ENCODE measurements at places on chromosomes 4 and X.

GRCh38 chr4:43356786-43357185 lies 464.3 kb downstream of the GRXCR1 start:
- DNase-seq, result no peak

GRCh38 chrX:70124678-70125077 lies 8.6 kb upstream of the IGBP1 start:
- no peak for DNase-seq

GRCh38 chr4:118758293-118758692 lies 73.1 kb downstream of the METTL14 start:
- no peak for DNase-seq

- DNase-seq, result no peak
Measured at GRCh38 chr4:3384771-3385710, 56.7 kb upstream of the HGFAC start.

- DNase-seq, result no peak
Measured at GRCh38 chrX:139967300-139967699, 2.0 kb upstream of the CXorf66 start.

DNA sequence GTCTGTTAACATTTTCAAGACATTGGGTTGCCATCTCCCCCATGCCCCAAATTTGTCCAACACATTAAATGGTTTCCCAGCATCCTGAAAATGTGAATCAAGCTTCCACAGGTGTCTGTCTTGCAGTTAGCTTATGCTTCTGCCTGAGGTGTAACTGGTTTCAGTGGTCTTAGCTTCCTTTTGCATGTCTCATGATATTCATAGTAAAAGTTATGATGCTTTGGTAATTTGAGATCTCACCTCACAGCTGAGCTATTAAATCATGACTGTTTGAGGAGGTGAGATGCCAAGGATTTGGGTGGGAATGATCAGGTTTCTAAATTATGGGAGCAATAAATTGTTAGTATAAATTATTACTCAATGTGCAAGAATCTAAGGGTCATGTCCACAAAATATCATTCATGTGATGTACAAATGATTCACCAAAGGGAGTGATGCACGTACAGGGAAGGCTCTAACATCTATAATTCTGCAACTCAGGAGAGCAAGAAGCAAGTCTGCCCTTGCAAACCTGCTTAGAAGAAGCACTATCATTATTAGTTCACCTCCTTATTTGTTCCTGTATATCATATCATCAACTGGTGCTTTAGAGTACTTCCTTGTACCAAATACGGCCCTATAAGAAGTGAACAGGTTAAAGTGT lies 17.1 kb upstream of the RAI2 start:
- no peak for DNase-seq

- no peak for DNase-seq
Measured at GRCh38 chr4:55336138-55337034, 9.7 kb upstream of the SRD5A3 start.

GRCh38 chrX:131901546-131901945 lies 121.6 kb upstream of the STK26 start:
- DNase-seq, result no peak

- DNase-seq, result no peak
Measured at GRCh38 chrX:48924270-48924669, 5.4 kb upstream of the PIM2 start.

GRCh38 chr4:23932901-23933308 lies 43.1 kb upstream of the PPARGC1A start:
- DNase-seq, result no peak

DNA sequence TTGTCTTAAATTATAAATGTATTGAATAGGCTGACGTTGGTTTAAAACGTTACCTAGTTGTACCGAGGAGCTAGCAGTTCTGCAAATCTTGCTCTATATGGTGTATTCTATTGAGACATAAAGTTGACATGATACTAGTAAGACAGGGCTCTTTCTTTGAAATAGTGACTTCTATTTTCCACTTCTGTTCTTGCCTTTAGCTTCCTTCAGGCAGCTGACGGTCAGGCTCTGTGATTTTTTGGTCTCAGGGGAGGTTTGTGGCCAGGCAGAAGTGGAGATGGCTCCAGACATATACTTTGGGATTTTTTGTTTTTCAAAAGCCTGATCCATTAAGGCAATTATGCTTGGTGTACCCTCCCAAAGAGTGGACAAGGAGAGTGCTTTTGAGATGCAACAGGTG lies 95.2 kb downstream of the SLC34A2 start:
- DNase-seq, result no peak

GRCh38 chrX:86133761-86134160 lies 14.5 kb upstream of the DACH2 start:
- DNase-seq, result no peak

DNA sequence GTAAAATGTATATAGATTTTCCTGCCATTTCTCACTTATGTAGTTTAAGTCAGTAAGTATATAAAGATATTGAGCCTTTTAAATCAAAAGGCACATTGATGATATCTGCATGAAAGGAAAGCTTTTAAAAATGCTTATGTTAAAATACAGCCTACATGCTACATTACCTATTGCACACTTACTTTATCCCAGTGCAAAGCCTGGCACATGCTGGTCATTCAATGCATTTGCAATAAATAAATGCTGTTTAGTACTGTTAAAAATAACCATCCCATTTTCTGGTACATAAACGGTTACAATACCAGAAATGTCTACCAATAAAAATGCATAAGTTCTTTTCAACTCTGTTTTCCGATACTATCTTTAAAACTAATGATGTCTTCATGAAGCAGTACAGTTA lies 22.1 kb upstream of the SPATA4 start:
- DNase-seq, result no peak

DNA sequence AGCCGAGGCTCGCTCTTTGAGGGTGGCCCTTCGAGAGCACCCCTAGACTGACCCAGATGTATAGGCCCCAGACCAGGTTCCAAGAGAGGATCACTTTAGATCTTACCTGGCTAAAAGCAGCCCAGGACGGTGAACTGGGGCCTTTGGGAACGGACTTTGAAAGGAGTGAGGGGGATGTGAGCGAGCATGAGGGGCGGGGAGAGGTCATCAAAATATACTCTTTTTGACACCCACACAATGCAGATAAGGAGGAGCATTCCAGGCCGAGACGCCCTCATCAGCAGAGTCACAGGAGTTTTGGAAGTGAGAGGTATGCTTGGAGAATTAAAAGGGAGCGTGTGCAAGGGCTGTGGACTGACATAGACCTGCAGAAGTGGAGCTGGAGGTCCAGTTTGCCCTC lies 528 bp downstream of the NSDHL start:
- no peak for DNase-seq

- DNase-seq, result peak; percentile 33
Measured at GRCh38 chr4:152534541-152535359, 1.1 kb downstream of the FBXW7 start.

GRCh38 chr4:35229021-35229420 lies 1015.3 kb downstream of the ARAP2 start:
- DNase-seq, result no peak

DNA sequence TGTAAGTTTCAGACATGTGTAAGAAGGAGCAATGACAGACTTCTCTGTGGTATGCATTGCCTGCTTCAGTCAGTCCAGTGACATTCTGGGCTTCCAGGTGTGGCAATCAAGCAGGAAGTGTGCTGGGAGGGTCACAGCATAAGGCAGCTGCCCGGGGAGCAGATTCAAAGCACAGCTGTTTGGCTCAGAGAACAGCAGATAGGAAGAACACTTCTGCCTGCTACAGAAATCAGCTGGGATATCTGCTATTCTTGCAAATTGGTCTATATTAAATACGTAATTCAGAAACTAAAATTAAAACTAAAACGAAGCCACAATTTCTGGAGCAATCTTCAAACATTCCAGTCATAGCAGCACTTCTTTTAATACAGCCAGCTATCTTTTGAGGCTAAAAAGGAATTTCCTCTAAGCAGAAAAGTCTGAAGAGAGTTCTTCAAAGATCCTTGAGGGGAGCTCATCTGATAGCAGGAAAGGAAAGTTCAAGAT lies 47.5 kb upstream of the GALNT7 start:
- DNase-seq, result no peak

GRCh38 chr4:119477412-119478053 lies 151.1 kb downstream of the PDE5A start:
- DNase-seq, result no peak

- peak; percentile 12 for DNase-seq
Measured at GRCh38 chrX:130393451-130394074, 8.1 kb upstream of the GPR119 start.

- no peak for DNase-seq
Measured at GRCh38 chr4:136670265-136670664, 862.0 kb downstream of the PCDH18 start.

GRCh38 chr4:7023486-7023885 lies 19.7 kb upstream of the TADA2B start:
- DNase-seq, result no peak

DNA sequence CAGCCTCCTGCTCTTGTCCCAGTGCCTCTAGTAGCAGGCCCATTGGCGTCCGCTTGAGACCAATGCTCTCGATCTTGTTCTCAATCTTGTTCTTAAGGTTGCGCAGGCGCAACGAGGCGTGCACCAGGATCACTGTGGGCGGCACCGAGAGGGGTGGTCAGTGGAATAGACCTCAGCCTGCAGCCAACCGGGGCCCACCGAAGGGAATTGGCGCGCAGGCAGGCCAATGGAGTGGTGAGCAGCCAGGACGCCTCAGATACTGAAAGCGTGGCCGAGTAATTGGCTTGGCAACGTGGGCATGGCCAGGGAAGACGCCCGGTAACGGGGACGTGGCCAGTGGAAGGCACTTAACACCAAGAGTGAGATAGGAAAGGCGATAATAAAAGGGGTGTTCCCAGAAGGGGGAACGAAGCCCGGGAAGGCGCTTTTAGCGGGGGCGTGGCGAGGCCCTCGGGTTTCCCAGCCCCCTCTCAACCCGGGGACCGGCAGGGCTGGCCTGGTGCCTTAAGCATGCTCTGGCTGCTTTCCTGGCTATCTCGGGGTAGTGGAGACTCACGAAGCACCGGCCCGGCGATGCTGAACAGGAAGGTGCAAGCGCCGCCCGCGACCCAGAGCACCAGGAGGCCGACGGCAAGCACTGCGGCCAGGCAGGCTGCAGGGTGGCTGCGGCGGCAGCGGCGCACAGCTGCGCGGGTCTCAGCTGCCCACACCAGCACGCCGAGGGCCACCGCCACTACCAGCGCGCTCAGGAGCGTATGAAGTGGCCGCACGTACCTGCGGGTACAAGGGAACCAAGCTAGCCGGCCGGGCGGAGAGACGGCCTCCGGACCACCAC lies 1.7 kb downstream of the PRAF2 start:
- DNase-seq, result no peak

DNA sequence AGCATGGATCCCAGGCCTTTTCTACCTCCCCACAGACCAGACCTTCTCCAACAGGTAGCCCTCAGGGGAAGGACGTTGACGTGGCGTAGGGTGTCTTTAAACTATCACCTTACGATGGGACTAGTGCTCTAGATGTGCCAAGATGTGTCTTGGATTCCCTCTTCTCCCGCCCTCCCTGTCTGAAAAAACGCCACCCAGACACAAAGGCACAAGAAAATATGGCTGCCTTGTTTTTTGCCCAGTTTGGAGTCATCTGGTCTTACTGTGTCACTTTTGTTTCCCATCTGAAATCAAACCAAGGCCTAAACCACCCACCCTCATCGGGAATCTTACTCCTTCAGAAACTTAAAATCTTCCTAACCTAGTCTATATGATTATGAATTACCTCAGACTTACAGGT lies 235.4 kb downstream of the OR13H1 start:
- DNase-seq, result no peak

- DNase-seq, result peak; percentile 24
Measured at GRCh38 chr4:6909970-6910339, 329 bp downstream of the TBC1D14 start.

DNA sequence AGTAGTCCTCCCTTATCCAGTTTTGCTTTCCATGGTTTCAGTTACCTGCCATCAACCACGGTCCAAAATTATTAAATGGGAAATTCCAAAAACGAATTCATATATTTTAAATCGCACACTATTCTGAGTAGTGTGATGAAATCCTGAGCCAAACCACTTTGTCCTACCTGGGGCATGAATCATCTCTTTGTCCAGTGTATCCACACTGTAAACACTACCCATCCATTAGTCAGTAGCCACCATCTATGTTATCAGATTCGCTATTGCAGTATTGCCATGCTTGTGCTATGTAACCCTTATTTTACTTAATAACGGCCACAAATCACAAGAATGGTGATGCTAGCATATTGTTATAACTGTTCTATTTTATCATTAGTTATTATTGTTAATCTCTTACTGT lies 704.6 kb downstream of the SMARCA1 start:
- no peak for DNase-seq

- no peak for DNase-seq
Measured at GRCh38 chrX:370244-370962, 16.3 kb downstream of the PPP2R3B start.

- no peak for DNase-seq
Measured at GRCh38 chr4:153166716-153167501, 37.3 kb upstream of the TRIM2 start.

- no peak for DNase-seq
Measured at GRCh38 chr4:145852256-145852839, 86.3 kb downstream of the ZNF827 start.

- DNase-seq, result no peak
Measured at GRCh38 chrX:154730253-154730891, 20.5 kb downstream of the GAB3 start.

GRCh38 chrX:145735036-145735435 lies 82.6 kb upstream of the SLITRK2 start:
- no peak for DNase-seq

All from CD4-positive, alpha-beta T cell (primary cell).